KG1 (cell line): ENCODE measurements at places on chromosomes 6 and 20.

DNA sequence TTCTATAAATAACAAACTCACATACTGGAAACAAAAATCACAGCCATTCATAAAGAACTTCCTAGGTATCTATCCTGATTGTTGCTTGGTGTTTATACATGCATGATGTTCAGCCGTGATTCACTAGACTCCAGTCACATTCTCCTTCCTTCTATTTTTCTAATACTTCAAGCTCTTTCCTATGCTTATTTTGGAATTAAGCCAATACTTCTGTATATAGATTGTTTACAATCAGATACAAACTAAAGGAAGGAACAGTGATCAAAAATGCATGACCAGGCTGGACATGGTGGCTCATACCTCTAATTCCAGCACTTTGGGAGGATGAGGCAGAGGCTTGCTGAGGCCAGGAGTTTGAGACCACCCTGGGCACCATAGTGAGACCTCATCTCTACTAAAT lies 377.5 kb upstream of the IRAK1BP1 start:
- no peak for DNase-seq

DNA sequence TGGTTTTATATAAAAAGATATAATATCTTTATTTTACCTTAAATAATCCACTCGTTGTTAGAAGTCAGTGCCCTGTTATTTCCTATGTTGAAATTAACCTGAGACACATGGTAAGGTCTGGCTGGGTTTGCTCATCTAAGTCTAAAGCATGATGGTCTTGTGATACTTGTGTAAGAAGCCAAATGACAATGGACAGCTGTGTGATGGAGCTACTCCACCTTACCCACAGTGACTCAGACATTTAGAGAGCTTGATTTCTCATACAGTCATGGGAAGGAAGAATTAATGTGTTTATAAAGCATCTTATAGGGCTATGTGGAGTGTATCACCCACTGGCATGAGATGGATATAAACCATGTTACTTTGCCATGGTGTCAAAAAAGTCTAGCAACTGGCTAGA lies 11.7 kb downstream of the CTCFL start:
- no peak for DNase-seq

DNA sequence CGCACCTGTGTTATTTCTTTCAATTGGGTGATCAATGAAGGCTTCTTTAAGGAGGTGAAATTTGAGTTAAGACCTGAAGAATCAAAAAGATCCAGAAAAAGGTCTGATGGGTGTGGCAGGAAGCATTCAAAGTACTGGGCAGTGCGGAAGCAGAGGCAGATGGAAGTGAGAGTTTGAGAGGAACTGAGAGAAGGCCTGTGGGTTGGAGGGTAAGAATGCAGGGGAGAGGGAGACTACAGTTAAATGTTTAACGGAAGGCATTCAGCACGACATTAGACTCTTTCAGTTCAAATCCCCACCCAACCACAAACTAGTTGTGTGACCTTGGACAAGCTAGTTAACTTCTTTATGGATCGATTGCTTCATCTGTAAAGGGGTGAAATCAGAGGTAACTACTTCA lies 50.5 kb upstream of the GCM1 start:
- no peak for DNase-seq

DNA sequence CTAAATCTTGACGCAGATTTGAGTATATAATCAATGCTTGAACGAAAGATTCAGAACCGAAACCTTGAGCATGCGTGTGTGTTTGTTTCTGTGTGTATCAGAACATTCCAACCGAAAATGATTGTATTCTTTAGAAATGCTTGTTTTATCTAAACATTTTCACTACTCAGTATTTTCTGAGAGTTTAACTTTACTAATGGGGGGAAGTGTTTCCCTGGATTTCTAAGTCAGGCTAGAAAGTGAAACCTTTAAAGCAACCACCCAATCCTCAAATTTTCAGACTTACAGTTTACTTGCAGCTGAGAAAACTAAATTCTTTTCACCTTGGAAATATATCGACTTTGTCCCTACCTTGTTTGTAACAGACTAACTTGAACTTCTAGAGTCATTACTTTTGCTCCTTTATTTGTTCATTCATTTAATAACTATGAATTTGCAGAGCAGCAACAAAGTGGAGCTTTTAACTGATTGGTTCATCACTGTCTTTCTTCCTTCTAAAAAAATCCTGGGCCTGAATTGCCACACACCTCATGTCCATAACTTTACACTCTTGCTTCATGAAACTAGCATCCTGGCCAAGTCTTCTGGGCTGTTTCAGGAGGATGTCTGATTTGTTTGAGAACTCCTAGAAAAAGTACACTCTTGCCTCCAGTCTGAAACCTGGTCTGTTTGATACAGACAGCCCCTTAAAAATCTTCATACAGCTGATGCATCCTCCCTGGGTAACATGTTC lies 77.8 kb upstream of the XRN2 start:
- no peak for DNase-seq

DNA sequence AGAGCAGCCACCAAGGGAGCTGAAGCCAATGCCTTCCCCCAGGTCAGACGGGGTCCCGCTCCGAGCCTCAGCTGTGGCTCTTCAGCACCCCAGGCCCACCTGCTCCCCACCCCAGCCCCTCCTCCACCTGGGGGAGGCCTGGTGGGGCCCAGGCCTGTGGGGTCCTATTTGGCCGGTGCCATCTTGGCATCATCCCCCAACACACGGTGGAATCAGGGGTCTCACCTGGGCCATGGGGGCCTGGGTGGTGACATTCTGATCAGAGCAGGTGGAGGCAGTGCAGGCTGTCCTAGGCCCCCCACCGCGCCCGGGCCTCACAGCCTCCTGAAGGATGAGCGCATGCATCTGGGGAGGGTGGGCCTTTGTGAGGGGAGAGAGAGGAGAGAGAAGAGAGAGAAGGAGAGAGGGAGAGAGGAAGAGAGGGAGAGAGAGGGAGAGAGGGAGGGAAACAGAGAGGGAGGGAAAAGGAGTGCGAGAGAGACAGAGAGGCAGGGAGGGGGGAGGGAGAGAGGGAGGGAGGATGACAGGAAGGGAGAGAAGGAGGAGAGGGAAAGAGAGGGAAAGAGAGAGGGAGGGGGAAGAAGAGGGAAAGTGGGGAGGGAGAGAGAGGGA lies 23.9 kb upstream of the RBBP8NL start:
- DNase-seq, result no peak

DNA sequence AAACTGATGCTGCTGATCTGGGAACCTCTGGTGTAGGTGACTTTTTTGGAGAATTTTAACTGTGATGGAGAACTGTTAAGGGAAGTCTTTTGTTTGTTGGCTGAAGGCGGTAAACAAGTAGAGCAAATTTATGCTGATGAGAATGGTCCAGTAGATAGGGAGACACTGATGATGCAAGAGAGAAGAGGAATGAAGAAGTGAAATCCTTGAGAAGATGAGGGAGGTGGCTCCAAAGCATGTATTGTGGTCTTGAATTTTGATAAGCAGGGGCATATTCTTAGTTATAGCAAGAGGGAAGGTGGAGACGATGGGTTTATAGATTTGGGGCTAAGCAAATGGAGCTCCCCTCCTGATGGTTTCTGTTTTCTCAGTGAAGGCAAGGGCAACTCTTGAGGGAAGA lies 22.0 kb downstream of the MAPK14 start:
- DNase-seq, result no peak

DNA sequence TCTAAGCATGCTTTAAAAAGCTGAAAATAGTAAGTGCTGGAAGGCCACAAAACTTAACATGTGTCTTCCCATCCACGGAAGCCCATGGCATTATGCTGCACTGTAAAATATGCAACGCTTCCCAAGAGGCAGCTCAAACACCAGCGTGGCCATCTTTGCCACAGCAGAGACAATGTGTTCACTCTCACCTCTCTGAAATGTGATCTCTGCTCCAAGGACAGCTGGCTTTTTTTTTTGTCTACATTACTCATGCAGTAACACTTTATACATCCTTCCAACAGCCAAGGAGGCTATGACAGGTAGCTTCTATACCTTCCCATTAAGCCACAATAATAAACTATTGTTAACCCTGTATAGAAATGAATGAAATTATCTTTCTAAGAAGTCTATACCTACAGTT lies 49.2 kb downstream of the BLOC1S5 start:
- no peak for DNase-seq

DNA sequence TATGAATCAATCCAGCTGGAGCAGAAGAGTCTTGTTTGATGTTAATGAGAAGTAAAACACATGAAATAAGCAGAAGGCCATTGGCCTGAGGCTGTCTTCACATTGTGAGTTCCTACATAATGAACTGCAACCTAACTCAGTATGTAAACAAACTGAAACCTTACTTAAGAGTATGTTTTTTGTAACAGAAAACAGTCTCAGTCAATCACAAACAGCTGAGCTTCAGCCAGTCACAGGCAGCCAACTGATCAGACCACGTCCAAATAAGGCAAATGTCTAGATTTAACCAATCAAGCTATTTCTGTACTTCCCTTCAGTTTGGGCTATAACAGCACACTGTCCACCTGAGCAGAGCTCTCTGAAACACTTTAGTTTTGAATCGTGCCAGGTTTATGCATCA lies 234.7 kb downstream of the TRDN start:
- no peak for DNase-seq

- no peak for DNase-seq
Observed at GRCh38 chr6:163949431-163949830, 534.9 kb downstream of the QKI start.
